ENCODE measurements at places on chromosomes 3 and 15.
A peak's percentile ranks its signal among the peaks of the same experiment; 100 is the strongest.

- DNase-seq: no peak
These were observed 233.3 kb downstream of the RBMS3 start for GRCh38 chr3:29514170-29514569.

GRCh38 chr3:135471911-135472310 is 493.6 kb upstream of the PPP2R3A start:
- DNase-seq: no peak

- DNase-seq: no peak
These were observed 38.4 kb downstream of the NEDD4 start for GRCh38 chr15:55954862-55955605.

DNA sequence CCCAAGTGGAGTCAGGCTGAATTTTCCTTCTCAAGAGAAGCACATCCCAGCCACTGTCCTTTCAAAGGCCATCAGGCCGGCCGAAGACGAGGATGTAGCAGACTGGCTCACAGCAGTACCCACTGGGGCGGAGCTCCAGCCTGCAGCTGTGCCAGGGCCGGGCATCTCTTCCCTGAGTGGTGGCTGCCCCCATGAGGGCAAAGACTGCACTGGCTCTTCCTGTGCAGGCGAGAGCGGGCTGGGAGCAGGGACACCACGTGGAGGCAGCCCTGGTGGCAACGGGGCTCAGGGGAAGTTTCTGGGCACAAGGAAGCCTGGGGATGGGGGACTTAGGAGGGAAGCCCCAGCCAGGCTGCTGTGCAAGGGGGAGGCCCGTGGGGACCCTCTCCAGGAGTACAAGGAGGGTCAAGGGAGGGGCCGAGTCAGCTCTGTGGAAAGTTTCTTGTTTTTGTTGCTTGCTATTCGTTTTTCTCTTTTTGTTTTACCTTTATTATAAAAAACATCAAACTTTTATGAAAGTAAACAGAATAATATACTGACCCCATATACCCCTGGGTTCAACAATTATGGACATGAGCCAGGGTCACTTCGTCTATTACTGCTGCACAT is 66.1 kb downstream of the RPN1 start:
- DNase-seq: peak; percentile 71

DNA sequence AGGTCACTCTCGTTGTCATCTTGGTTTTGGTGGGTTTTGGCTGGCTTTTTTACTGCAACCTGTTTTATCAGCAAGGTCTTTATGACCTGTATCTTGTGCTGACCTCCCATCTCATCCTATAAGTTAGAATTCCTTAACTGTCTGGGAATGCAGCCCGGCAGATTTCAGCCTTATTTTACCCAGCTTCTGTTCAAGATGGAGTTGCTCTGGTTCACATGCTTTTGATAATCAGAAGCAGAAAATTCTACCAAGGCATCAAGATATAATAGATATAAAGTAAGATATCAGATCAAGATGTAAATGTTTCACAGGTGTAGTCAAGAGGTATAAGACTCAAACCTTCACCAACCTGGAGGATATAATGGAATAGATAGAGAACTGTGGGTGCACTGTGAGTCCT is 16.0 kb downstream of the GPR176 start:
- DNase-seq: no peak

GRCh38 chr3:160553827-160554226 is 11.5 kb downstream of the KPNA4 start:
- no peak for DNase-seq

Data from activated naive CD8-positive, alpha-beta T cell treated with anti-CD3 and anti-CD28 coated beads, Interleukin-2, amount 50 U/mL, for 24 hours (primary cell).